ENCODE measurements at places on chromosomes 5 and 9. TPM values are rescaled to one million over a fixed set of nuclear protein-coding genes. Genes with fewer than 3 reads are reported as not detected.

Gene PCDHGB4
- total RNA-seq = 17.4 TPM

Gene NEUROG1
- total RNA-seq = not detected

Gene THG1L
- 10.0 TPM for total RNA-seq

Gene IGFBPL1
- total RNA-seq = 24.2 TPM

Gene PCDHGB1
- total RNA-seq = 1.8 TPM

Gene GAS1
- total RNA-seq = 18.2 TPM

All from cardiac muscle cell (in vitro differentiated cells and primary cell).